Left ventricle myocardium inferior (tissue), 1 donor: ENCODE measurements at places on chromosomes 5 and 9.

DNA sequence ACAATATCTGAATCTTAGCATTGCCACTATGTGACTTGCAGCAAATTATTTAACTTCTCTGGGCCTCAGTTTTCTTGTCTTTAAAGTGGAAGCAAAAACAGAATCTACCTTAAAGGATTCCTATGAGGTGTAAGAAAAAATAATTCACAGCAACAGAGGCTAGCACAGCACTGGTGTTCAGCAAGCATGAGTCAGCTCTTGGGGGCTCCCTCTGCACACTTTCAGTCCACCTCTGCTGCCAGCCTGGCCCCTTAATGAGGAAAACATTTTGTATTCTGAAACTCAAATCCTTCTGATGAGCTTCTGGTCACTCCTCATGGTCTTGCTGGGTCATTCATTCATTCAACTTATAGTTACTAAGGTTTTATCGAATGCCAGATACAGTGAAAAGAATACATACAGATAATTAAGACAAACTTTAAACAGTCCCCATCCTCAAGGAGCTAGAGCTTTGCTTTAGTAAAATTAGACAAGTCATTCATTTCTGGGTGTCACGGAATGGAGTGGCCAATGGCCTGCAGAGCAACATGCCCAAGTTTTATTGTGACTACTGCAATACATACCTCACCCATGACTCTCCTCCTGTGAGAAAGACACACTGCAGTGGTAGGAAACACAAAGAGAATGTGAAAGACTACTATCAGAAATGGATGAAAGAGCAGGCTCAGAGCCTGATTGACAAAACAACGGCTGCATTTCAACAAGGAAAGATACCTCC is 26.8 kb upstream of the IQGAP2 start:
- DNase-seq: no peak

DNA sequence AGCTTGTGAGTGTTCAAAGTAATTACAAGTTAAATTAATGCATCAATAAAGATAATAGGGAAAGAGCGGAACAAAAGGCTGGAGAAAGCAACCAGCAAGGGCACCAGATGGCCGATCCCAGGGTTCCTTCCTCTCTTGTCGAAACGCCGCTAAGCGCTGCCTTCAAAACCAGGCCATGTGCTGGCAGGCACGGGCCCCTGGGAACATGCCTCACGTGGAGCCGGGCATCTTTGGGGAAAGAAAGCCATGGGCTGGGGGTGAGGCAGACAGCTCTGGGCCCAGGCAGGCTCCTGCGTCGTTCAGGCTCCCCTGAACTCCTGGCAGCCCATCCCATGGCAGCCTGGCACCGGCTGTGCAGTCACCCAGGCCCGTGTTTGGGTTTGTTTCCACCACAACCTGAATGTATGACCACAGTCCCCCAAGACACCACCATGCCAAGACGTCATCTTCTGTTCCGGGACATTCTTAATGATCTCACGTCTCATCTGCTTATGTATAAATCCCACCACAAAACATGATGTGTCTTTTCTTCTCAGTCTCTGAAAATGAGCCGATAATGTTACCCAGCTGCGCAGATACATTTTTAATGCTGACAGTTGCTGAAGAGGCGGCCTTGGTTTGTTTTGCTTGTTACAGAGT is 110.4 kb upstream of the SARDH start:
- DNase-seq: no peak

GRCh38 chr5:15904899-15905830 is 274.4 kb downstream of the MARCHF11 start:
- no peak for DNase-seq

DNA sequence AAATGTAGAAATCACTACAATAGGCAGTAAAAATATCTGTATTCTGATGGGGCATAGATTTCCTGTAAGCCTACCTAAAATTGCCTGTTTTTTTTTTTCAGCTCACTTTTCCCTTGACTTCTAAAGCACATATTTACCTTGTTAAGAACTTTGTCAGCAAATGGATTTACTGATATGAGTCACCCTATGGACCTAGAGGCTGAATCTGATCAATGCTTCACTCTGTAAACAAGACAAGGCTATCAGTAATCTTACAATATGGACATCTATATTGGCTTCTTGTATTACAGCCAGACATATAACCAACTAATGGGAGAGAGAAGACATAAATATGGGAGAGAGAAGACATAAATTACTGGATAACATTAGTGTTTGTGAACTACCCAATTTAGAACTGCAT is 792.7 kb upstream of the CHD1 start:
- DNase-seq: no peak

DNA sequence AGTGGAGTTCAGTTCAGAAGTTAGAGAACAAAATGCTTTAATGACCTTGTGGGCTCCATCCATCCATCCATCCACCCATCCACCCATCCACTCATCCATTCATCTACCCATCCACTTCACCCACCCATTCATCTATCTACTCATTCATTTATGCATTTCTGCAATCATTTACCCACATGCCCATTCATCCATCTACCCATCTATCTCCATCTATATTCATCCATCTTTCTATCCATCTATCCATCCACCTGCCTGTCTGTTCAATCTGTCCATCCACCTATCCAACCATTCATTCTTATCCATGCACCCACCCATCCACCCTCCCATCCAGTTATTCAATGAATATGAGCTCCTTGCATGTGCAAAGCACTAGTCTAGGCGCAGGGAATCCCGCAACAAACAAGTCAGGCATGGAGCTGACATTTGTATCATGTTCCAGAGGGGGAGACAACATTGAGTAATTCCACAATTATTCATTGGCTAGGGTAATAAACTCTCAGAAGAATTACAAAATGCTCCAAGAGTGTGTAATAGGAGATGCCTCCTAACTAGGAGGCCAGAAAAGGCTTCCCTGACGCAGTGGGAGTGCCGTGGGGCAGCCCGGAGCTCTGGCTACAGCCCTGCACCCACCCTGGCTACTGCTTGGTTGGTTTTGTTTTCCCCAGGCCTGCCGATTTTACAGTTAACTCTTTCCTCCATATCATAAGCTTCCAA is 211.2 kb downstream of the NXNL2 start:
- peak; percentile 51 for DNase-seq

DNA sequence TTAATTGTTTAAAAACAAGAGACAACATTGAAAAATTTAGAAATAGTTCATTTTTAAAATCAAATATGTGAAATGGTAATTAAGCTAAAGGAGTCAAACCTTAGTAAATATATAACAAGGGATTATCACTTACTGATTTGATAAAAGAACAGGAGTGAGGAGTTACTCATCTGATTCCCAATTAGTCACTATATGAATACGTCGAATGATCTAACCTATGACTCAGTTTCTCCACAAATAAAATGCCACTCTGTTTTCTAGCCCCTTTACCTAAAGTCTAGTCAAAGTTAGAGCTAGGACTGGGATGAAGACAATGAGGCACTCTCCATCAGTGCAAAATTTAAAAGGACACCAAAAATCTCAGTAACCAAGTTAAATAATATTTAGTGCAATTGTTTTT is 70.4 kb upstream of the RASEF start:
- DNase-seq: no peak

DNA sequence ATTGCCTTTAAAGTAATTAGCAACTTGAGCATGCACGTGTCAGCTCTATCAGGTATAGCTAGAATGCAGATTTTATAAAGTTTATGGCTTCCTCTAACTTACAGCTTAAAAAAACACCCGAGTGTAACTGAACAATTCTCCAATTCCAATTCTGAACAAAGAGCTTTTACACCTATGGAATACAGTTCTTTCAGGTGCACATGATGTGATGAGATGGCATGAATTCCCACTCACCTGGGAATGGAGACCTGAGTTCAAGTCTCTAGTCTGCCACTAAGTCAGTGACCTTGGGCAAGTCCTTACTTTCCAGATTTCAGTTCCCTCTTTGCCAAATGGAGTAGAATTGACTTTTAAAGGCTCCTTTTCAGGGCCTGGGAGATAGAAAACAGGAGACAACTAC is 1.8 kb downstream of the ZFAND5 start:
- DNase-seq: no peak

GRCh38 chr5:68049053-68049713 is 166.4 kb upstream of the PIK3R1 start:
- DNase-seq: no peak

DNA sequence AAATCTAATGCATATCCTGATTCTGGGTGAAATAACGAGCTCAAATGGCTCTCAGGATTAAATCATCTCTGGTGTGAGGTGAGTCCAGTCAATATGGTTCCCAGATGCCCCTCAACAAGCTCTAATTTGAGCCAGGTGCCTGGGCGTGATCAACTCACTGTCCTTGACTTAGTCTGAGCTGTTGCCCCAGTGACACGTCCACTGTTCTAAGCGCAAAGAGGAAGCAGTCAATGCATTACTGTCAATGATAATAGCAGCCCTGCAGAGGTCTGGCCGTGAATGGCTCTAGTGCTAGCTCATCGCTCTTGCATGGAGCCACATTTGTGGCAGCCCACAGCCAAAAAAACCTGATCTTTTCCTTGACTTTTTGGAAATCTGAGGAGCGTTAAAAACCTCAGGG is 128.6 kb upstream of the EFNA5 start:
- DNase-seq: no peak

- no peak for DNase-seq
These were observed 510.1 kb upstream of the DAB2 start for GRCh38 chr5:39934830-39935229.

DNA sequence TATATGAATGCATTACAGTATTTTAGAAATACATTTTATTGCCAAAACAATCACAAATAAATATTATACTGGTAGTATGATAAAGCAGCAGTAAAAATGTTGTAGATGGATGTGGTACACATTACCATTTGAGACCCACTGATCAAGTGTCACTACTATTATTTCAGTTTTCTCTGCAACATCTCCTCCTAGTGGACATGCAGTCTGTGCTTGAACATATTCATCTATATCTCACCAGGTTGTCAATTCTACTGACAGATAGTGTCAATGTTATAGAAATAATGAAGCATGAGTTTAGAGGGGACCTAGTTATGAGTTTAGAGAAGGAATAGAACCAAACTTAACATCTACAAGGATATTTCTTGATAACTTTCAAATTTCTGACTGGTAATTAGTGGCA is 39.2 kb upstream of the ELOVL7 start:
- DNase-seq: no peak

DNA sequence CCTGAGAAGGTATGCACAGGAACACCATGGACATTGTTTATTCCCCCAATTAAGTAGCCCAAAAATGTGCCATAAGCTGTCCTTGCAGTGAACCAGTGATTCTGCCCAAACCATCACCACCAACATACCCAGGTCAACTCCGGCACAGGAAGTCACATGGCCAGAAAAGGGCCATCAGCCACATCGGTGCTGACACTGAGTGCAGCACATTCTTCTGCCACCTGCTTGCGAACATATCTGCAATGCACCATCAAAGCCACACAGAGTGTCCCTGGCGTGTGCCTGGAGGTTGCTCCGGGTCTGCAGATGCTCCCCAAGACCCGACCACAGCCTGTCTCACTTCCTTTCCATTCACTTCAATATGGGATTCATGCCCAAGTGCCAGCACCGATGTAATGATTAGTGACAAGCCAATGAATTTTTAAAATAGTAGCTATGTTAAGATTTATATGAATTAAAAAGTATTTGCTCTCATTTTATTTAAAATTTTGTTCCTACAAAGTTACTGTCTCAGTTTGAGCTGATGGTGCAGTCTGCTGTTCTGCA is 37.6 kb downstream of the SYK start:
- DNase-seq: no peak

- DNase-seq: no peak
These were observed 35.7 kb downstream of the EXD3 start for GRCh38 chr9:137387114-137387890.
